ENCODE measurements at places on chromosomes 16 and 17.
A peak's percentile ranks its signal among the peaks of the same experiment; 100 is the strongest.

DNA sequence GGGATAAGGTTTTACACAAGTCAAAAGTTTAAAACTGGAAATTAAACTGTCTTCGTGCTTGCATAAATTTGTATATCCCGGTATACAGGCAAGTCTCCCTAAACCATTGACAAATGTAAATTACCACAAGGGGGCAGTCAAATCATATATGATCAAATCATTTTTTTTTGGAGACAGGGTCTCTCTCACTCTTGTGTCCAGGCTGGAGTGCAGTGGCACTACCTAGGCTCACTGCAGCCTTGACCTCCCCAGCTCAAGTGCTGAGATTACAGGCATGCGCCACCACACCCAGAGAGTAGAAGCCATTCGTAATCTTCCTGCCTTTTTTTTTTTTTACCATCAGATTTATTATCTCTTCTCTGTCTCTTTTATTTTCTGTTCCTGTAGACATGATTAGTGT lies 18.5 kb downstream of the TOP2A start:
- DNase-seq = peak; percentile 58

- no peak for DNase-seq
Measured at GRCh38 chr17:40531051-40531991, 29.9 kb upstream of the TNS4 start.

GRCh38 chr16:17346621-17347569 lies 123.9 kb downstream of the XYLT1 start:
- no peak for DNase-seq

GRCh38 chr16:58501242-58502131 lies 1.5 kb downstream of the NDRG4 start:
- DNase-seq = no peak

DNA sequence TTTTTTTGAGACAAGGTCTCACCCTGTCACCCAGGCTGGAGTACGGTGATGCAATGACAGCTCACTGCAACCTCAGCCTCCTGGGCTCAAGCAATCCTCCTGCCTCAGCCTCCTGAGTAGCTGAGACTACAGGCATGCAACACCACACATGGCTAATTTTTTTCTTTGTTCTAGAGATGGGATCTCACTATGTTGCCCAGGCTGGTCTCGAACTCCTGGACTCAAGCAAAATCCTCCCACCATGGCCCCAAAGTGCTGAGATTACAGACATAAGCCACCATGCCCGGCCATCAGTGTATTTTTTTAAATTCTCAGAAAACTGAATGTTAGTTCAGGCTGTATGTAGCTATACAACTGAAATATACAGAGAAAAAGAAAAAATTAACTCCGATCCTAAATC lies 6.2 kb downstream of the APPBP2 start:
- DNase-seq = no peak

DNA sequence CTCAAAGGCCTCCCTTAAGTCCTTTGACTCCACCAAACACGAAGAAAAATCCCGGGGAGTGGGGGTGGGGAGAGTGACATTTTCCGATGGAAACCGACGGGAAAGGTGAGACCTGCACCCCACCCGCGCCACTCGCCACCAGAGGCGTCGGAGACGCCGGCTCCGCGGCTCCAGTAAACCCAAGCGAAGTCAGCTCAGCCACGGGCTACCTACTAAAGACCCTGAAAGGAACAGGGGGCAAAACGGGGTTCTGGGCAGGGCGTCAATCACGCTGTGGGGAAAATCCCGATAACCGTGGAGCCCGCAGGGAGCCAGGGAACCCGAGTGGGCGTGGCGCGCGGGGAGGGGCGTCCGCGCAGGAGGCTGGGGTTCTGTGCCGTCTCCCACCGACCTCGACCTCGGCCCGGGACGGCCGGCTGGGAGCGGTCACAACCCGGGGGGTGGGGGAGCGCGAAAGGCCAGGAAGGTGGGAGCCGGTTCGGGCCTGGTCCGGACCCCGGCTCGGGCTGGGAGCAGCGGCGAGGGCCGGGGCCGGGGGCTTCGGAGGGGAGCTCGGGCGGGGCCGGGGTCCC lies 565 bp downstream of the WDR45B start:
- peak; percentile 56 for DNase-seq

GRCh38 chr17:54256401-54256929 lies 433.7 kb downstream of the KIF2B start:
- no peak for DNase-seq

DNA sequence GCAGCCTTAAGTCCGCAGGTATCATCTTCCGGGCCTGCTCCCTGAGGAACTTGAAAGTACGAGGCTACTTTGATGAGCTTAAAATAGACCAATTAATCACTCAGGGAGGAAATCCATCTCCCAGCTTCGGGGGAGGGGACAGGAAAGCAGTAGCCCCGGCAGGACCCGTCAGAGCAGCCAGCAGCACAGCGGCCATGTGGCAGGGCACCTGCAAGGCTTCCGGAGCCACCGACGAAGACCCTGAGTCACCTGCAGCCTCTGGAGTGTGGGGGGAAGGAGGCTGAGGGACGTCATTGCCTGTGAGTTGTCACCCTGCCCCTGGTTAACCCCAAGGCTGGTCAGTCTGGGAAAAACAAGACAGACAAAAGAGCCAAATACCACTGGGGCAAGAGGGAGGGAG lies 4.4 kb upstream of the CYB561 start:
- DNase-seq = no peak

- DNase-seq = no peak
Measured at GRCh38 chr17:6108382-6108781, 38.2 kb downstream of the WSCD1 start.

- no peak for DNase-seq
Measured at GRCh38 chr17:82752371-82753200, 721 bp downstream of the TBCD start.

GRCh38 chr17:59165933-59166342 lies 10.4 kb downstream of the PRR11 start:
- DNase-seq = peak; percentile 45

DNA sequence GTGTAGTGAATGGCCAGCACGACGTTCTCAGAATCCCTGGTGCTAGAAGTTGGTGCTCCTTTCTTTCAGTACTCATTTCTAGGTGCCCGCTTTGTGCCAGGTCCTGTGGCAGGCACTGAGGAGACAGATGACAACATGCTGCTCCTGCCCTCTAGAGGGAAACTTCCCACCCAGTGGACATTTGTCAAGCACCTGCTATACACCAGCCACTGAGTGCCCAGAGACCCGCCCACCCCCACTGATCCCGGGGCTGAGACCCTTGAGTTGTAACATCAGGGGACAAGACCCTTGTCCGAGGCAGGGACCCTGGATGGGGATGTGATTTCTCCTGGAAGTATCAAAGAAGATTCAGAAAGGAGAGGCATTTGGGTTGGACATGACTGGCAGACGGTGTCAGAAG lies 25.1 kb downstream of the UNC13D start:
- peak; percentile 21 for DNase-seq

GRCh38 chr16:88405216-88406060 lies 22.7 kb downstream of the ZNF469 start:
- no peak for DNase-seq

GRCh38 chr16:11213799-11214198 lies 42.2 kb downstream of the SOCS1 start:
- DNase-seq = no peak

GRCh38 chr16:70594569-70594968 lies 51.8 kb upstream of the IL34 start:
- no peak for DNase-seq

GRCh38 chr17:70375406-70375805 lies 206.1 kb downstream of the KCNJ2 start:
- no peak for DNase-seq

GRCh38 chr17:21235921-21236320 lies 17.3 kb downstream of the NATD1 start:
- no peak for DNase-seq
